ENCODE measurements at places on chromosomes 2 and 18. TPM values are rescaled to one million over a fixed set of nuclear protein-coding genes. Genes with fewer than 3 reads are reported as not detected.

The HMSD gene
- polyA plus RNA-seq, result 0.54 TPM

DNA sequence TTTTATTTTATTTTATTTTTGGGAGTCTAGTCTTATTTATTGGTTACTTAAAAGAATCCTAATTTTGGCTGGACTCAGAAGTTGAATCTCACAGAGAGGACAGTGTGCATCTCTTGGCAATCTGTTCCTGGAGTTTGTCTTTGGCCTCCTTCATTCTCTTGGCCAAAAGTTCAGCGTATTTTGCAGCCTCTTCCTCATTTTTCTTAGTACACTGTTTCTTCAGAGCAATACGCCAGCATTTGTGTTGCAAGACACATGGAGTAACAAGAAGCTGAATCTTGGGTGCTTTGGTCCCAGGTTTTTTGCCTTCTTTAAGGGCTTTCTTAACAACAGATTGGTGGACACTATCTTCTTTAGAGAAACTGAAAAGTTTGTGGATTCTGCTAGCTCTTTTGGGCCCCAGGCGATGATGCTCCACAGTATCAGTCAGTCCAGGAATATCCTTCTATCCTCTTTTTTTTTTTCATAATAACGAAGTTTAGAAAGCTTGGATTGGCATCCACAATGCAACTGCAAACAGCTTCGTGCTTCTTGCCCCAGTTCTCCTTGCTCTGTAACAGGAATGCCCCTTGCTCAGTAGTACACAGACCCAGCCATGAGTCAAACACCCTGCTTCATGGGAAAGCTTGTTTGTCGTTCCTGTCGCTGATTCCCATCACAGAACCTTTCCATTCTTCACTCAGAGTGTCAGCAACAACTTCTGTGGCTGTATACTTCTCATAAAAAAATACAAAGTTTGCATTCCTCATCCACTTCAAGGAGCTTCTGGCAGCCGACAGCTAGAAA lies 34.8 kb upstream of the RFX8 start:
- DNase-seq, result peak; percentile 74

The ZNF512 gene
- polyA plus RNA-seq, result 13.8 TPM

GRCh38 chr2:202883987-202884675 lies 12.6 kb upstream of the ICA1L start:
- no peak for DNase-seq

The SLC14A1 gene
- 0.69 TPM for polyA plus RNA-seq

GRCh38 chr18:37561986-37562385 lies 3.6 kb downstream of the CELF4 start:
- no peak for DNase-seq

GRCh38 chr18:60153376-60153775 lies 219.2 kb downstream of the MC4R start:
- no peak for DNase-seq

GRCh38 chr2:71453404-71454220 lies at the start of gene DYSF:
Gene DYSF (plus strand): TSS chr2:71453561.
- DNase-seq, result peak; percentile 78

- no peak for DNase-seq
Measured at GRCh38 chr2:118250463-118250862, 162.2 kb downstream of the INSIG2 start.

The EXOC6B gene
- 5.0 TPM for polyA plus RNA-seq

GRCh38 chr2:65940856-65941255 lies 494.1 kb upstream of the MEIS1 start:
- DNase-seq, result no peak

DNA sequence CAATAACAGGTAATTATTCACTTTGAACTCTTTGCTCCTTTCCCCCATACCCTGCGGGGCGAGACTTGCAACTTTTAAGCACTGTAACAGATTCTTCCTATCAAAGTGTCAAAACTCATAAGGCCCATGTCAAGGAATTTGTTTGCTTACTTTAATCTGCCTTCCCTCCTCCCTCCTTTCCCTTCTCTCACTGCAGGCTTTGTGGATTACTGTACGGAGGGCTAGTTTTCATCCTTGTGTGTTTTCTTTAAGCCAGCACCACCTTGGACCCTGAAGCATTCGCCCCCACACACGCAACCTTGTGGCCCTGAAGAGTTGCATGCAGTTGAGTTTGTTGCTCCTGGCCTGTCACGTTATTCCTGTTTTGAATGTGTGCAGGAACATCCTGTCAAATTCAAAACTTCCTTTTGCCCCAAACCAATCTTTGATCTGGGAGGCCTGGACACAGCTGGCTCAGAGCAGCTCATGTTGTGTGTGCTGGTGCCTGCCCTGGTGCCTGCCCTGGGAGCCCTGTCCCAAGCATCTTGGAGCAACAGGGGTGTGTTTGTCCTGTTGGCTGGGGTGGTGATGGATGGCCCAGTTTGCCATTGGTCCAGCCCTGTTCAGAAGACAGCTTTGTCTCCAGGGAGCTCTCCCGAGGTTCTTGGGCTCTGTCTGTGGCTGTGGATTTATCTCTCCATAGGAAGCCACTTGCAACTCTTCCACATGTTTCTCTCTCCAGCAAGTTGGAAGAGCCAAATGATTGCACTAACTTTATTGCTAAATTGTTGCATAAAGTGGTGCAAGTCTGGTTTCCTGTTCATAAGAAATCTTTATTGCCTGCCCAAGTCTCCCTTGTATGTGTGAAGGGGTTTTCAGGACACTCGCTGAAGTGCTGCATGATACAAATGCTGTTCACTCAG lies 199.6 kb downstream of the VAPA start:
- peak; percentile 74 for DNase-seq

- no peak for DNase-seq
Measured at GRCh38 chr2:192551760-192552159, 357.0 kb upstream of the TMEFF2 start.

The LOXHD1 gene
- 0.06 TPM for polyA plus RNA-seq

The SPC25 gene
- 2.4 TPM for polyA plus RNA-seq

GRCh38 chr2:164032995-164033394 lies 297.2 kb upstream of the FIGN start:
- DNase-seq, result no peak

DNA sequence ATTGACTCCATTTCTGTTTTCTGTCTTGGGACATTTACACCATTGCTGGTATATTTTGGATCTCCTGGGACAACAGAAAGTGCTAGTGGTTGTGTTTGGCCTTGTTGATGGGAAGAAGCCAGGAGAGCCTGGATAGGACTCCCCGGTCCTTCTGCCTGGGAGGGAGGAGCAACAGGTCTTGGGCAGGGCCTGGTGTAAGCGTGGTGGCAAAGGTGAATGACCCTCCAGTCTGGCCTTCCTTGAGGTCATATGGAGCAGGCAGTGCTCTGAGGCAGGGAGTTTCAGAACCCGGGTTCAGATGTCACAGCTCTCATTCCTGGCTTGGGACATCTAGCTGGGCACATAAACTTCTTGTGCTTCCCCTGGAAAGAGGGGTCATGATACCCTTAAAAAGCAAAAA lies 56.0 kb upstream of the RBM44 start:
- no peak for DNase-seq

The SERPINB10 gene
- not detected for polyA plus RNA-seq

The TMEM182 gene
- polyA plus RNA-seq, result 1.6 TPM

The PXDN gene
- 13.6 TPM for polyA plus RNA-seq

DNA sequence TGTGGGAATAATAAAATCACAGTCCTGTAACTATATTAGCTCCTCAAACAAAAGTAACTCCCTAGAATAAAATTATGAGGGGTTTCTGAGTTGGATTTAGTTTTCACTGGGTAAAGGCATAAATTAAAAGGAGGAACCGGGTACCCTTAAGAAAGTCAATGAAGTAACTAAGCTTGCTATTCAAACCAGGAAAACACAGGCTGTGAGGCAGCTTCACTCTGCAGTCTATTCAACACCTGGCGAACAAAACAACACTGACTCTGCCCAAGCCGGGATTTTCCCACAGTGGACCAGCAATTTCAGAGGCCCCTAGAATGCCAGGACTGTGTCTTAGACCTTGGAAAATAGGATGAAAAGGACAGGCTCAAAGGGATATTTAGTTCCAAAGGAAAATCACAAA lies 24.6 kb upstream of the CREB1 start:
- DNase-seq, result no peak

GRCh38 chr18:34595690-34596089 lies 114.4 kb upstream of the DTNA start:
- DNase-seq, result no peak

The EMX1 gene
- 1.4 TPM for polyA plus RNA-seq

The FEV gene
- polyA plus RNA-seq, result not detected

DNA sequence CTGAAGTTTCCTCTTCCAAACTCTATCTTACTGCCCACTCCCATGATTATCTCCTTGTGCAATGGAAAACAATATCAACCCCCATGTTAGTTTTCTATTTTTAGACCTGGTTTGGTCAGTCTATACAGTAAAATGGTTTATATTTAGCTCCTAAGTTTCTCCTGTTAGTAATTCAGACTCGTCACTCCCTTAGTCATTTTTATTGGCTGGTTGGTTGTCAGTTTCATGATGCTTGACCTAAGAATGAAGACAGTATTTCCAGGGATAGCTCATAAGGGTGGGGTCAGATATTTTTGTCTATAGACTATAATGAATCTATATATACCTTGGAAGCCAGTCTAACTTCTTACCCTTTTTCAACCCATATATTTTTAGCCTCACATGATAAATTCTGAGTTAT lies 61.4 kb upstream of the NEUROD1 start:
- DNase-seq, result no peak

DNA sequence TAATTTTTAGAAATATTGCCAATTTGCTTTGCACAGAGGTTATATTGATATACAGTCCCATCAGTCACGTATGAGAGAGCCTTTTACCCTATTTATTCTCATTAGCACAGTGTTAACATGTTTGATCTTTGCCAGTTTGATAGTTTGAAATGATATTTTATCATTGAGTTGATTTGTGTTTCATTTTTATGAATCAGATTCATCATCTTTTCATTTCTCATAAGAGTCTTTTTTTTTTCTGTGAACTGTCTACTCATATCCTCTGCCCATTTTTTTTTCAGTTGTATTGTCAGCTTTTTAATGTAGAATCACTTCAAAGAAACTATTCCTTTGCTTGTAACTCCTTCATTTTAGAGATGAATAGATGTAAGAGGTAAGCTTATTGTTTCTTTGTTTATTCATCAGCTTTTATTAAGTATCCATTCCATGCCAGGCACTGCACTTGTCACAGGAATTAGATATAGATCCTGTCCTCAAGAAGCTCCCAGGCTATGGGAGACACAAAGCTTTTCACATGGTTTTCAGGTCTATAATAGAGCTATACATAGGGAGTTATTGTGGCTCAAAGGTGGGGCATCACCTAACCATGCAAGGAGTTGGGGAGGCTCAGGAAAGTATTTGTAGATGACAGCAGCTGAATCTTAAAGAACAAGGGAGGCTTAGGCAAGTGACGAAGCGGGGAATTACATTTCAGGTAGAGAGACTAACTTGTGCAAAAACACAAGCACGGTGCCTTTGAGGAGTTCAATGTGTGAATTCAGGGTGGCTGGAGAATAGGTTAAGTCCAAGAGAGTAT lies 42.1 kb downstream of the CD28 start:
- no peak for DNase-seq

The EHBP1 gene
- 16.8 TPM for polyA plus RNA-seq

GRCh38 chr18:39772155-39772919 lies 2182.7 kb upstream of the PIK3C3 start:
- DNase-seq, result no peak

The RAMP1 gene
- polyA plus RNA-seq, result not detected

GRCh38 chr18:26536032-26536431 lies 12.3 kb downstream of the KCTD1 start:
- no peak for DNase-seq
